Gastrocnemius medialis (tissue), 4 donors: ENCODE measurements at places on chromosomes 2 and 18. TPM values are rescaled to one million over a fixed set of nuclear protein-coding genes. Genes with fewer than 3 reads are reported as not detected.
A peak's percentile ranks its signal among the peaks of the same experiment; 100 is the strongest.

DNA sequence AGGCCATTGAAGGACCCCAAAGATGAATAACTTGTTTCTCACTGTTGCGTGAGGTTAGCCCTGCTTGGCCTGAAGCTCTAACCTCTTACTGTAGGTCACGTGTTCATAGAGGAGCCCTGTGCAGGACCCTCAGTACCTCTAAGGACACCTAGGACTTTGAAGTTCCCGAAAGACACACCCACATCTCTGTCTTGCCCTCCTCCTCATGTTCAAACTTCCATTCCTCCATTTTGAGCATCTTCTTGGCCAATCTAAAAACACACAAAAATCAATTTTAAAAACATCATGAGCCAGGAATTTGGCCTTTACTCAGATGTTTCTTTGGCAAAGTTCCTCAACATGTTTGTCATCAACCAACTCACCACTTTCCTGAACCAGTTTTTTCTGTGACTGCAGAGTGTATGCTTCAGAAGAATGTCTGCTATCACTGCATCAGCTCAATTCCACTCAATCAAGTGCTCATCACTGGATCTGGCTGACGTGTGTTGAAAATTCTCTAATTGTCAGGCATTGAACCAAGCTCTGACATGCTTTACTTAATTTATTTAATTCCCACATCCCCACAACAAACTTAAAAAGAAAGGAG is 101.6 kb downstream of the AP1S3 start:
- DNase-seq: no peak
- H3K4me3 ChIP-seq: no peak overlapping the region
- H3K4me1 ChIP-seq: no peaks in the 10 kb centered on the region
- H3K36me3 ChIP-seq: no peaks in the 10 kb centered on the region
- H3K27me3 ChIP-seq: no peaks in the 10 kb centered on the region
- no peak overlapping the region for H3K27ac ChIP-seq

GRCh38 chr18:62436636-62437234 is 86.1 kb upstream of the ZCCHC2 start:
- peak overlapping the region; percentile 47 for H3K4me3 ChIP-seq
- H3K27ac ChIP-seq: peak overlapping the region; percentile 92
- H3K36me3 ChIP-seq: no peaks in the 10 kb centered on the region
- H3K4me1 ChIP-seq: peaks cover 33% of the 10 kb centered on the region
- H3K27me3 ChIP-seq: no peaks in the 10 kb centered on the region

- H3K4me3 ChIP-seq: no peak overlapping the region
- H3K27ac ChIP-seq: peak overlapping the region; percentile 82
- no peaks in the 10 kb centered on the region for H3K27me3 ChIP-seq
- no peaks in the 10 kb centered on the region for H3K36me3 ChIP-seq
- DNase-seq: peak; percentile 56
Measured at GRCh38 chr2:33531549-33532059, 55.2 kb downstream of the RASGRP3 start.

GRCh38 chr18:45050712-45051601 is 370.3 kb downstream of the SETBP1 start:
- H3K27ac ChIP-seq: no peak overlapping the region
- H3K4me1 ChIP-seq: peaks cover 21% of the 10 kb centered on the region
- no peaks in the 10 kb centered on the region for H3K36me3 ChIP-seq
- H3K4me3 ChIP-seq: no peak overlapping the region

GRCh38 chr2:168457190-168457895 is 1.3 kb downstream of the CERS6 start:
- no peaks in the 10 kb centered on the region for H3K27me3 ChIP-seq
- DNase-seq: no peak
- peaks cover 15% of the 10 kb centered on the region for H3K4me1 ChIP-seq
- H3K4me3 ChIP-seq: peak overlapping the region; percentile 92
- H3K27ac ChIP-seq: peak overlapping the region; percentile 89

DNA sequence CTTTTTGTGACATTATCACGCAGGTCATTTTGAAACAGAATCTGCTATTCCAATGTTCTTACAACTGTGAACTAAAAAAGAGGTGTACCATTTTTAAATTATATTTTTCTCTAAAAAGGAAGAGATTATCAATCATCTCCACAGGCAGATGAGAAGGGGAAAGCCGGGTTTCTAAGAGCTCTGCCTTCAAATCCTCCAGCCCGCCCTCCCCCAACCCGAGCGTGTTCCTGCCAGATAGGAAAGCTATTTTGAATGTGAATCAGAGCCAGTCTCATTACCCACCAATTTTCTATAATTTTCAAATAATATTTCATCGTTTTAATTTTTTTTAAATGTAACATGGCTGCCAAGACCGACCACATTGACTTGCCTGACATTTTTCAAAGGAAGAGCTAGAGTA is 65.9 kb downstream of the KCNF1 start:
- DNase-seq: no peak
- H3K27ac ChIP-seq: no peak overlapping the region
- H3K27me3 ChIP-seq: peaks cover 10% of the 10 kb centered on the region
- no peaks in the 10 kb centered on the region for H3K36me3 ChIP-seq
- no peaks in the 10 kb centered on the region for H3K4me1 ChIP-seq

- DNase-seq: no peak
- no peak overlapping the region for H3K27ac ChIP-seq
- H3K4me3 ChIP-seq: no peak overlapping the region
- peaks cover 10% of the 10 kb centered on the region for H3K4me1 ChIP-seq
- no peaks in the 10 kb centered on the region for H3K27me3 ChIP-seq
Measured at GRCh38 chr2:11554399-11554716, 20.5 kb downstream of the GREB1 start.

- no peaks in the 10 kb centered on the region for H3K36me3 ChIP-seq
- DNase-seq: no peak
- H3K4me3 ChIP-seq: no peak overlapping the region
Measured at GRCh38 chr2:191947235-191947634, 100.3 kb upstream of the CAVIN2 start.

GRCh38 chr18:13570856-13571495 is 155.4 kb downstream of the FAM210A start:
- no peak for DNase-seq
- no peak overlapping the region for H3K4me3 ChIP-seq
- H3K27ac ChIP-seq: no peak overlapping the region
- no peaks in the 10 kb centered on the region for H3K4me1 ChIP-seq

DNA sequence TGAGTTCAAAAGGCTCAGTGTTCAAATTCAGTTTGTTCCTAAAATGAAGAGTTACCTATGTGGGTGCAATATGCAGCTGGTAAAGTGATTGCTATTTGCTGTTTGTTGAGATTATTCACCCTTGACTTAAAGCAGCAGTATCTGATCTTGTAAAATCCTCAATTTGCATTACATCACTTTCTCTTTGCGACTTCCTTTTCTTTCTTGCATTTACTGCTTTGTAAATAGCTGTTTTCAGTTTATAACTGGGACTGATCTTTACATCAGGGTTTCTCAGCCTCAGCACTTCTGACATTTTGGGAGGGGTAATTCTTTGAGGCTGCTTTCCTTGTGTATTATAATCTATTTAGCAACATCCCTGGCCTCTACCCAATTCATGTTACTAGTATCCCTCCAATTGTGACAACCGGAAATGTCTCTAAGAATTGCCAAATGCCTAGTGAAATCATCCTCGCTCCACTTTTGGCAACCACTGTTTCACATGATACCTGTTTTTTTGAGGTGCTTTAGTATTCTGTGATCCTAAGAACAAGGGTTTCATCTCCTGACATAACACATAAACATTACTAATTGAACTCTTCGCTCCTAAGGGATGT is 12.1 kb upstream of the ERCC3 start:
- H3K4me3 ChIP-seq: no peak overlapping the region
- H3K4me1 ChIP-seq: no peaks in the 10 kb centered on the region
- DNase-seq: no peak
- H3K36me3 ChIP-seq: peaks cover 53% of the 10 kb centered on the region

DNA sequence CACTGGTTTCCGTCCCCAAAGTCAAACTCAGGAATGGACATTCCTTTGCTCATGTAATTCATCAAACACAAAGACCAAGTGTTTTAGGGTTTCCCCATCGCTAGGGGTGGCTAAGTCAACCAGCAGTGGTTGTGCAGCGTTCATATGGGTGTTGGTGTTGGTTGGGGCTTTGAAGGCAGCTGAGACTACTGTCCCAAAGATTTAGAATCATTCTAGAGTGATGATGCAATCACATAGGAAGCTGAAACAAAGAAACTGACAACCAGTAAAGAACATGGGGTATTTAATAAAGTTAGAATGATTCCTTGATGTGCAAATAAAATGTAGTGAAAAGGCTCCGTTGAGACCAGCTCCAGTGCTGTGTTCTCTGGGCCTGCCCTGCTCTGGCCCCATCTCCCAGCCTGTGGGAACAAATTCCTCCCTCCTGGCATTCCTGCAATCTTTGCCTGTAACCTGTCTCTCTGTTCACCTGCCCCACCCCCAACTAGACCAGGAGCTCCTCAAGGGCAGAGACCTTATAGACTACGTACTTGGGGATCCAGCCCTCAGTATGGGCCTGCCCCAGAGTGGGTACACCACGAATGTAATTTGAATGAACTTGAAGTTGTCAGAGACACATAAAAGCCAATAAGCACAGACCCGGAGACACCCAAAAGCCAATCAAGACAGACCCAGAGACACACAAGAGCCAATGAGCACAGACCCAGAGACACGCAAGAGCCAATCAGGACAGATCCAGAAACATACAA is 191.7 kb upstream of the TWIST2 start:
- no peak overlapping the region for H3K4me3 ChIP-seq
- H3K36me3 ChIP-seq: no peaks in the 10 kb centered on the region
- H3K4me1 ChIP-seq: peaks cover 9% of the 10 kb centered on the region
- no peaks in the 10 kb centered on the region for H3K27me3 ChIP-seq
- H3K27ac ChIP-seq: no peak overlapping the region

GRCh38 chr2:54366487-54367280 is 89.4 kb upstream of the SPTBN1 start:
- no peak overlapping the region for H3K27ac ChIP-seq
- no peak for DNase-seq
- H3K27me3 ChIP-seq: no peaks in the 10 kb centered on the region
- no peak overlapping the region for H3K4me3 ChIP-seq
- H3K36me3 ChIP-seq: no peaks in the 10 kb centered on the region
- H3K4me1 ChIP-seq: peaks cover 12% of the 10 kb centered on the region

DNA sequence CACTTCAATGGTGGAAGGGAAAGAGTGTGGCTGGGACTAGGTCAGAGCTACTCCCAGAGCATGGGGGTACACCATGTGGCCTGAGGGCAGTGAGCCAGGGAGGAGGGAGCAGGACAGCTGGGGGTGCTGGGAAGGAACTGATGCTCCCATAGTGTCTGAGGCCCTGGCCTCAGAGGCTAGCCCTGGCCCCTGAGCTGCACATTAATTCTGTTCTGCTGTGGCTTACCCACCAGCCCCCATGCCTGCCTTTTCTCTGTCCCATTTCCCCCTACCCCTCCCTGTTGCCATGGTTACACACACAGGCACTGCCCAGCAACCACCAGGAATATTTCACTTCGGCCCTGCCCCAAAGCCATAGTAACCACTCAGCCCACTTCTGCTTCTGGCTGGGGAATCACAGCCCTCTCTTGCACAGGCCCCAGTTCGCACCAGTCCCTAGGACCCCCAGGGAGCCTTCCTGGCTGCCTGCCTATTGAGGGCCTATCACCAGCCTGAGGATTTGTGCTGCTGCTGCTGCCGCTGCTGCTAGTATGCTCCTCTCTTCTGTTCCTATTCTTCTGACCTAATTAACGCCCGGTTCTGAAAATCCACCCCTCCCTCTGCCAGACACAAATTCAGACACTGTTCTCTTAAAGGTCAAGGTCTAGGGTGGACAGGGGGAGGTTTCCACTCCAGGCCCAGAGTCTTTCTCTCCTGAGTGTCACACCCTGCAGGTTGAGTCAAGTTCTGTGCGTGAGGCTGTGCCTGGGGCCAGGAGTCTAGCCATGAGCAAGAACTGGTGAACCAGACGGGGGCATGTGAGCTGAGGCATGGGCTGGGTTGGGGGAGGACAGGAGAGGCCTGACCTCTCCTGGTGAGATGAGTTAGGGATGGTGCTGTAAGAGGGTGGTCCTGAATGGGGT is 87.1 kb upstream of the MCFD2 start:
- no peaks in the 10 kb centered on the region for H3K36me3 ChIP-seq
- no peak overlapping the region for H3K27ac ChIP-seq
- H3K4me1 ChIP-seq: peaks cover 26% of the 10 kb centered on the region
- H3K4me3 ChIP-seq: no peak overlapping the region
- no peaks in the 10 kb centered on the region for H3K27me3 ChIP-seq

DNA sequence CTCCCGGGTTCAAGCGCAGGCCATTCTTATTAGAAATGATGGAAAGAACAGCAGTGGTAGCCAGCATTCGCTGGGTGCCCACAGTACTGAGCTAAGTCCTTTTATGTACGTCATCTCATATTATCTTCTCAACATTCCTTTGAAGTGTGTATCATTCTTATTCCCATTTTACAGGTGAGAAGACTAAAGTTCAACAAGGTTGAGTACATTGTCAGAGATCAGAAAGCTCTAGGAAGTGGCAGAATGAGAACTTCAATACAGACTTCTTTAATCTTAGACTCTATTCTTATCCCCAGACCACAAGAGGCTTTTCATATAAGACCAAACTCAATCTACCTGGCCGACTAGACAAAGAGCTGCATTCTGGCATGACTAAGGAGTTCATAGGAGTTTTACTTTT is 86.7 kb downstream of the NPAS2 start:
- no peaks in the 10 kb centered on the region for H3K36me3 ChIP-seq
- no peaks in the 10 kb centered on the region for H3K27me3 ChIP-seq
- H3K27ac ChIP-seq: no peak overlapping the region
- no peaks in the 10 kb centered on the region for H3K4me1 ChIP-seq
- DNase-seq: no peak

- H3K4me1 ChIP-seq: no peaks in the 10 kb centered on the region
- no peaks in the 10 kb centered on the region for H3K36me3 ChIP-seq
- no peak overlapping the region for H3K27ac ChIP-seq
- no peak overlapping the region for H3K4me3 ChIP-seq
- no peak for DNase-seq
Measured at GRCh38 chr2:143629340-143629739, 500.1 kb downstream of the ARHGAP15 start.

DNA sequence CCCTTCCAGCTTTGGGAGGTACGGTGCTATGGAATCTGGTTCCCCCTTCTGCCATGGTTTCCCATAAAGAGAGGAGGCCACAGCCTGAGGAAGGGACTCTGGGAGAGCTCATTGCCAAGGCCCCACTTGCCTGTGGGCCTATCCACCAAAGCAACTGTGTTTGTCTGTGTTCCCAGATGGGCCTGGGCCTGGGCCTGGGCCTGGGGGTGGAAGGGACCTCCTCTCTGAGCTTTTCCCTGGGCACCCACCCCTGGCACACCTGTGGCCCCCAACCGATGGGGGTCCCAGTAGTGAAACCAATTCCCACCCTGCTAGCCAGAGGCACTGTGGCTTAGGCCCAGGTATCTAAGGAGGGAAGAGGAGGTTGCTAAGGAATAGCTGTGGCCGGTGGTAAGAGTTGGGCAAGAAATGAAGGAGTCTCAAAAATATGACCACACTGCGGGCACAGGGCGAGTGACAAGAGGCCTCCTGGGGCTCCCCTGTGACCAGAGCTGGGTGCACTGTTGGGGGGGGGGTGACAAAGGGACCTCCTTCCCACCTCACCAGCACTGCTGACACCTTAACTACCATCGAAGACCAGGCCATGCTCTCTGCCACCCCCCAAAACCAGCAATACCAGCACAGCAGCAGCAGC is 4.9 kb upstream of the DUSP2 start:
- peak; percentile 9 for DNase-seq
- H3K36me3 ChIP-seq: no peaks in the 10 kb centered on the region
- no peak overlapping the region for H3K27ac ChIP-seq
- H3K4me1 ChIP-seq: no peaks in the 10 kb centered on the region

The ABI2 gene
- total RNA-seq: 9.9 TPM

The TGFBRAP1 gene
- total RNA-seq: 19.7 TPM

The SERPINB3 gene
- not detected for total RNA-seq

The RFTN2 gene
- 1.9 TPM for total RNA-seq

The HTR2B gene
- total RNA-seq: 0.09 TPM

The MYCN gene
- 0.25 TPM for total RNA-seq

The TRIM43 gene
- not detected for total RNA-seq

The CD28 gene
- 0.09 TPM for total RNA-seq

The TTN gene
- total RNA-seq: 6,577 TPM

The CHAC2 gene
- 7.5 TPM for total RNA-seq
